Left kidney (tissue), 8 donors: ENCODE measurements at places on chromosomes 1 and 21. TPM values are rescaled to one million over a fixed set of nuclear protein-coding genes. Genes with fewer than 3 reads are reported as not detected.

DNA sequence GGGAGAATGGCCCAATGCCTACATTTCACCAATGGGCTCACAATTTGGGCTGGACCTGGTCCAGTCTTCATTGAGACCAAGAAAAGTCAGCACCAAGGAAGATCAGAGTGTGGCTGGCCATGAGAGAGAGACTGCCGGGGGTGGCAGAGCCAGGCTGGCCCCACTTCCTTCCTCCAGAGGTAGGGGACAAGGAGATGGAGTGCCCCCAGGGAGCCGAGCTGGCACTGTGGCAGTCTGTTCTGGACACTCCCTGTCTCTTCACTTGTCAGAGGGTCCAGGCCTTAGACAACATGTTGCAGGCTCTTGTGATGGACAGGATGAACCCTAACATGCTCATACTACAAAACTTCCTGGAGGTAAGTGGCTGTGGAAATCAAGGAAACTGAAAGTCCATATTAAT is 27.7 kb downstream of the INAVA start:
- DNase-seq = no peak

DNA sequence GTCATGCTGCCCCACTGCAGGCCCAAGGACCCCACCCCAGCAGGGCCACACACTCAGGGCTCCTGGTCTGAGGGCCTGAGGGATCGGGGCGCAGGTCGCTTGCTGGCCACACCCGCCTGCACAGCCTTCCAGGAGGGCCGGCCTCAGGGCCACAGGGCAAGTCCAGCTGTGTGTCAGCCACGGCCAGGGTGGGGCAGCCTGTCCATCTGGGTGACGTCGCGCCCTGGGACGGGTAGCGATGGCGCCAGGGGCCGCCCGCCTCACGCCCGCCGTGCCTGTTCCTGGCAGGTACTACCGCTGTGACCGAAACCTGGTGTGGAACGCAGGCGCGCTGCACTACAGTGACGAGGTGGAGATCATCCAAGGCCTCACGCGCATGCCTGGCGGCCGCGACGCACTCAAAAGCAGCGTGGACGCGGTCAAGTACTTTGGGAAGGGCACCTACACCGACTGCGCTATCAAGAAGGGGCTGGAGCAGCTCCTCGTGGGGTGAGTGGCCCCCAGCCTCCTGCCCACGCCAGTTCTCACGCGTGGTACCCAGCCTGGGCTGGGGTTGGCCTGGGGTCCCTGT is 2.5 kb downstream of the COL6A1 start:
- DNase-seq = no peak

DNA sequence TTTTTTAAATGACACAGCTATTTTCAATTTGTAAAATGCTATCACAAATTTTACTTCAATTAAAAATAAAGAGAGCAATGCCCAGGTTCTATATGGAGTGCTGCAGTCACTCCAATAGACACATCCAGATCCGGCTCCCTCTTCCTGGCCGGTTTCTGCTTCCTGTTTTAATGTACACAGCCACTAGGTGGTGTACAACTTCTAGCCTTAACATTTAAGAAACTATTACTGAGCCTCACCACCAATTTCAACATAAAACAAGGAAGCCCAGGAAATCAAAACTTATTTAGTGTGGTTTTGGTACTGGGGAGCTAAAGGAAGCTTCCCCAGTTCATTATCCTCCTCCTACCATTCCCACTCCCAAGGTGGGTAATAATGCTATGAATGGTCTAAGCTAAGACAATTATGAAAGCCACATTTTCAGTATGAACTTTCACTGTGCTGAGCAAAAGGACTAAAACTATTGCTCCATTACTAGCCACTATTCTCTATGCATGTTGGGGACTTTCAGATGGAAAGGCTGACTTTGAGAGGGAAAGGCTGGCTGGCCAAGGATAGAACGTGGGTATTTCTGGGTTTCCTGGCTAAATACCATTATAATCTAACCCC is 25.5 kb upstream of the MTMR11 start:
- DNase-seq = peak; percentile 77

Gene EFHD2
- 9.2 TPM for polyA plus RNA-seq
